ENCODE measurements at places on chromosomes 5 and 9.

DNA sequence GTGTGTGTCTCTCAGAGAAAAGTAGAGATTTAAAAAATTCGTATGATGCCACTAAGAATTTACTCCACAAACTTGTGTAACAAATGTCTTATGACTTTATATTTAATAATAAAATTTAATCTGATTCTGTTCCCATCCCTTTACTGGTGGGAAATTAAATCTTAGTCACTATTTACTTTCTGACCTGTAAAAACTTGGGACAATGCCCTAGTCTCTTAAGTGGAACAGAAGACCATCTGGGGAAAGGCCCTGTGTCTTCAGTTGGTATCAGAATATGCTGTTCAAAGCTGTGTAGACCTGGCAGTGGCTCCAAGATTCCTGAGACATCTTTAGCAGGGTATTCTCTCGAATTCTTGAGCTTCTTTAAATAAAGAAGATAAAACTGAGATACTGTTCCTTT lies 2.6 kb upstream of the BDP1 start:
- DNase-seq, result no peak

GRCh38 chr9:89892920-89893319 lies 288.1 kb downstream of the GADD45G start:
- no peak for DNase-seq

- peak; percentile 68 for DNase-seq
Observed at GRCh38 chr9:127980060-127980705, 606 bp downstream of the EEIG1 start.

DNA sequence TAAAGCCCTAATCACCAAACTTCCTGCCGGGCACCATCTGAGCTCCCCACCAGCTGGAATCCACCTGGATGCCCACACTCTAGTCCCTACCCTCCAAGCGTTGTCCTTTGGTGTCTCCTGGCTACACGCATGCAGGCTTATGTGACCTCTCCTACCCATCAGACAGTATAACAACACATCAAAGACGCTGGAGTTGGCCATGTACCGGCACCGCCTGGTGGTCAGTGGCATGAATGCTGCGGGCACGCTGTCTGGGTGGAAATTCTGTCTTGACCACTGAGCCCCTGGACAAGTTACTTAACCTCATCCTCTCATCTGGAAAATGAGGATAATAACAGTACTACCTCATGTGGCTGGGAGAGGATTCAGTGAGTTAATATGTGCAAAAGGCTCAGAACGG lies 23.4 kb upstream of the CORO2A start:
- peak; percentile 6 for DNase-seq

DNA sequence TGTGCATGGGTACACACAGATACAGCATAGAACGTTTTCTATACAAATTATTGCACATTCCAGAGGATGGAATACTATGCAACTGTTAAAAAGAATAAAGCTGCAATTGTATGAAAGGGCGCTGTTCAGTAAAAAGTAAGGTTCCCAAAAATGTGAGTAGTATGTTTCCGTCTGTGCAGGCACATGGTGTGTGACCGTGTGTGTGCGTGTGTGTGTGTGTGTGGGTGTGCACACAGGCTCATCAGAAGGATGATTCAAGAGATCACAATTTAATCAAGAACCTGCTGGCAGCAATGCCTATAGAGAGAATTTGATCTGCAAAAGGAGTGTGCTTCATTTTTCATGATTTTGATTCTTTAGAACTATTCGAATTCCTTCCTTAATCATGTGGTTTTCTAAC lies 76.3 kb downstream of the SEMA4D start:
- no peak for DNase-seq

GRCh38 chr9:10252174-10252573 lies 360.6 kb downstream of the PTPRD start:
- no peak for DNase-seq

DNA sequence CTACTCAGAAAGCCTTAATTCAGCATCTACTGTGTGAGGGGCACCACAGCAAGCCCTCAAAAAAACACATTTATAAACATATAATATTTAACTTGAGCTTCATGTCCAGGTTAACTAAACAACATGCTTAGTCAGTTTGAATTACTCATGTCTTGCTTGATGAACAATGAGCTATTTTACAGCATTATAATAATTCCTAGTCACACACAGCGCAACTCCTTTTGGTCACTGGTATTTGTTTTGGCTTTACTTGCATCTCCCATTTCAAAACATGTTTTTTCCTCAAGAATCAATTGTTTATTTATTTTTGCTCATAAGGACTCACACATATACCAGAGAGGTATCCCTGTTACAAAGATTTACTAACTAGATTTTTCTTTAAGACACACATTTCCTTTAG lies 616.7 kb upstream of the DAB2 start:
- no peak for DNase-seq

- no peak for DNase-seq
Observed at GRCh38 chr5:149228618-149229297, 42.9 kb upstream of the AFAP1L1 start.
